Type B pancreatic cell (in vitro differentiated cells): ENCODE measurements at places on chromosomes 6 and 20. TPM values are rescaled to one million over a fixed set of nuclear protein-coding genes. Genes with fewer than 3 reads are reported as not detected.

DNA sequence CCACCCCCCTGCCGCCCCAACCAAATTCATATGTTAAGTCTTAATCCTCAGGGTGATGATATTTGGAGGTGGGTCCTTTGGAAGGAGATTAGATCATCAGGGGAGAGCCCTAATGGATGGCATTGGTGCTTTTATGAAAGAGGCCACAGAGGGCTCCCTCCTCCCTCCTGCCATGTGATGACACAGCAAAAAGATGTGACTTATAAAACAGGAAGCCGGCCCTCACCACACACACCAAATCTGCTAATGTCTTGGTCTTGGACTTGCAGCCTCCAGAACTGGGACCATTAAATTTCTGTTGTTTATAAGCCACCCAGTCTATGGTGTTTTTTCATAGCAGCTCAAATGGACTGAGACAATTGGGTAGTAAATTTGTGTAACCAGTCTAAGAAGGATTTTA, 176.3 kb downstream of the ADGRG6 start:
- DNase-seq = no peak

- DNase-seq = no peak
Observed at GRCh38 chr6:35202066-35202546, 11.7 kb upstream of the SCUBE3 start.

Gene COL10A1
- total RNA-seq = 0.14 TPM in 2 replicates

DNA sequence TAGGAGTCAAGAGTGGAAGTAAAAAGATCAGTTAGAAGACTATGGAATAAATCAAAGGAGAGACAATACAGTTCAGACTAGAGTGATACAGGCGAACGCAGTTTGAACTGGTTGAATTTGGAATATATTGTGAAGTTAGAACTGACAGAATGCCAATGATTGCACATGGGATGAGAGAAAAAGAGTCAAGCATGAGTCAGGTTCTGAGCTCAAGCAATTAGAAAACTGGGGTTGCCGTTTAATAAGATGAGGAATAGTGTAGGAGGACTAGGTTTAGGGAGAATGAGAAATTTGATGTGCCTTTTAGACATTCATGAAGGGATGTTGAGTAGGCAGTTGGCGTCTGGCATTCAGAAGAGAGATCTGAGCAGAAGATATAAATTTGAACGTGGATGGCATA, 8.0 kb downstream of the RNF217 start:
- no peak for DNase-seq

DNA sequence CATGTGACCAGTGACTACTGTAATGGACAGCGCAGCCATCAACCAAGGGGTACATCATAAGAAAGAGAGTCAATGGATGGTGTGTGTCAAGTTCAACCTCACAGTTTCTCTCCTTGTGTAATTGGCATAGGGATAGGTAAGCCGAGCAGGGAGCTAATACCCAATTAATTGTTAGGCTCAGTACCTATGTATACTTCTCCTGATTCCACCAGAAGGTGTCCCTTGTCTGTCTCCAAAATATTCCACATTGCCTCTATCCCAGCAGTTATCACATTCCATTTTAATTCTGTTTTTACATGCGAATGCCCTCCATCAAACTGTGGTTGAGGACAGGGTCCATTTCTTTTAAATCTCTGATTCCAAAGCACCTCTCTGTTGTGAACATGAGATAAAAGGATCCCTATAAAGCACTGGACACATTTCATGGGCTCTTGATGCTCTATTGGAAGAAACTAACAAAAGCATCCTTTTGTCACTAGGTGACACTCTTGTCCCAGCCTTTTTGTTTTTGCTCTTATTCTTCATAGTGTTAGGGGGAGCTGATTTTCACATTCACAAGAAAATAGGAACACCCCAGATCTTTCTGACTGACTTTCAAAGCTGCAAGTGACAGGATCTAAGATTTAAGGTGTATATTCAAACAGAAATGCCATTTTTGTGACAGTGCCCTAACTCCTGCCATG, 38.9 kb downstream of the FBXO9 start:
- DNase-seq = no peak

Gene MEI4
- 0.29 and 1.1 TPM in 2 replicates for total RNA-seq

Gene LHFPL5
- not detected in 2 replicates for total RNA-seq

Gene MYB
- 4.7 and 4.9 TPM in 2 replicates for total RNA-seq
